ENCODE measurements at places on chromosomes 6 and 20.

DNA sequence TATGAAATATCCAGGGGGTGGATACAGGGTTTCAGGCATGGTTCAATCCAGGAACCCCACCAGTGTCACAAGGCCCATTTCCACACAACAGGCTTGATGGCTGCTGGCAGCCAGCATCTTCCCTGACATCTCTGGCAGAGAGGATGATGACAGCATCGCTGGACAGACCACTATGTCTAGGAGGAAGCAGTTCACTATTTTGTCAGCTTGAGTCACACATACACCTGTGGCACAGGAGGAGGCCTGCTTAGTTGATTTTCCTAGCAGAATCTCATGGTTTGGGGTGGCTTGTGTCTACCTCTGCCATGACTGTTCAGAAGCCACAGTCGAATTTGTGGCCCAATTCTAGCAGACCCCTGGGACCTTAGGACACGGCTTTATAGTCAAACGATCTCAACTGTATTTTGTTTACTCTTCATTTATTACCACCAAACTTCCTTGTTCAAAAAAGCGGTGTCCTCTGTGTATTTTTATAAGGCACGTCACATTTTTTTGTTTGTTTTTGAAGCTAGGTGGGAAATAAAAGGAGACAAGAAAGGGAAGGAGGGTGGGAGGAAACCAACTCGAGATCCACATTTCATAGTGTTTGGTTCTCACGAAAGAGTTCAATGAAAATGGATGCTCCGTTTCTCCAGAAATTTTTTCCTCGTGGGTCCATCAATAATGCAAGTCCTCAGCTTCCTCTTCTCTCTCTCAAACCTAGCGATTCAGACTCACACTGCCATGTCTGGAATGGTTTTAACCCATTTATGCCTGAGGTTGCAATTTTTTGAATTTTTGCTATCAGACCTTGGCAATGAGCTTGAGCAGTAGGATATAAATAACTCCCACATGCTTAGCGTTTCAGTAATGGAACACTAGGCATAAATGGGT lies 94.4 kb downstream of the TOX2 start:
- DNase-seq: no peak

- DNase-seq: no peak
Observed at GRCh38 chr6:124294574-124295200, 491.0 kb downstream of the NKAIN2 start.

DNA sequence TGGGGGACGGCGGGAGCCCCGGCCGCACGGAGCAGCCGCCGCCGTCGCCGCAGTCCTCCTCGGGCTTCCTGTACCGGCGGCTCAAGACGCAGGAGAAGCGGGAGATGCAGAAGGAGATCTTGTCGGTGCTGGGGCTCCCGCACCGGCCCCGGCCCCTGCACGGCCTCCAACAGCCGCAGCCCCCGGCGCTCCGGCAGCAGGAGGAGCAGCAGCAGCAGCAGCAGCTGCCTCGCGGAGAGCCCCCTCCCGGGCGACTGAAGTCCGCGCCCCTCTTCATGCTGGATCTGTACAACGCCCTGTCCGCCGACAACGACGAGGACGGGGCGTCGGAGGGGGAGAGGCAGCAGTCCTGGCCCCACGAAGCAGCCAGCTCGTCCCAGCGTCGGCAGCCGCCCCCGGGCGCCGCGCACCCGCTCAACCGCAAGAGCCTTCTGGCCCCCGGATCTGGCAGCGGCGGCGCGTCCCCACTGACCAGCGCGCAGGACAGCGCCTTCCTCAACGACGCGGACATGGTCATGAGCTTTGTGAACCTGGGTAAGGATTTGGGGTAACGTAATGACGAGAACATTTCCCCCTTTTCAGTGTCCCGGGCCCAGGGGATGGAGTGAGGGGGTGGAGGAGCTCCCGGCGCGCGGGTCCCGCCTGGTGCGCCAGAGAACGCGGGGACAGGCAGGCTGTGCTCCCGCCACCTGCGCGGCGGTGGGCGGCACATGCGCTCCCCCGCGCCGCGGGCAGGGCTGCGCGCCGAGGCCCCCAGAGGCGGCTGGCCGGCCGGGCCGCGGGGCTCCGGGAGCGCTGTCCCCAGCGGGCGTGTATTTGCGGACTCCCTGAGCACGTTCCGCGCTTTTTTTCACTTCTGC lies 1.4 kb downstream of the BMP6 start:
- no peak for DNase-seq

GRCh38 chr6:12111363-12111670 lies 99.2 kb downstream of the HIVEP1 start:
- no peak for DNase-seq

DNA sequence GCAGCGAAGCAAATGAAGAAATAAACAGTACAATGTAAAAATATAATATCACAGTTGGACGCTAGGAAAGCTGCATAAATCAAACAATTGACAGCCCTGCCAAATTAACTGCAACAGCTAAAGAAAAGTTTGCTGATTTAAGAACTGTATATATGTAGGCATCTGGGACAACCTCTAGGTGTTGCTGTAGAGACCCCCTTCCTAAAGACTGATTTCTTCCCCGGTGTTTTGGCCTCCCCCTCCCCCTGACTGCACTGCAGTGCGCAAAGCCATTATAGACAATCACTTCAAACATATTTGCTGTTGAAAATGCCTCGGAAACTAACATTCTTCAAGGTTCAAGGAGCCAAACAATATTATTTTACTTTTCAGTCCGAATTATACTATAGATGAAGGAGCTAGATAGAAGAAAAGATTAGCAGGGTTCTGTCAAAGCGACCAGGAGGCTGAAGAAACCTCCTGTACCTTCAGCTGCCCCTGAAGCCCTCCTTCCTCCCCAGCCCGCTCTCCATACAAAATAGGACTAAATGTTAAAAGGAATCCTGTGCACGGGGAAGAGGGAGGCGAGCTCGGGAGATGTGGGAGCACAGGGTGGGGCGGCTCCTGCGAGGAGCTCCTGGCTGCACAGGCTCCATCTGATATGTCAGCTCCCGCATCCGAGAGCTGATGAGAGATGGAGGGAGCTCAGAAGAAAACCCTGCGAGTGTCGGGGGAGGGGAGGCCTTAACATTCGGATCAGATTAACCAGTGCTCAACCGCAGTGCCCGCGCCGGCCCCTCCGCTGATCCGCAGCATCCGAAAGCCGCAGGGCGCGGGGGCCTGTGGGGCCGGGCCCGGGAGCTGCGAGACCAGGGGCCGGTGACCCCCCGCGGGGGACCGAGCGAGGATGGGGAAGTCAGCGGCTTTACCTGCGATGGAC lies 822 bp downstream of the ELOVL4 start:
- DNase-seq: no peak

DNA sequence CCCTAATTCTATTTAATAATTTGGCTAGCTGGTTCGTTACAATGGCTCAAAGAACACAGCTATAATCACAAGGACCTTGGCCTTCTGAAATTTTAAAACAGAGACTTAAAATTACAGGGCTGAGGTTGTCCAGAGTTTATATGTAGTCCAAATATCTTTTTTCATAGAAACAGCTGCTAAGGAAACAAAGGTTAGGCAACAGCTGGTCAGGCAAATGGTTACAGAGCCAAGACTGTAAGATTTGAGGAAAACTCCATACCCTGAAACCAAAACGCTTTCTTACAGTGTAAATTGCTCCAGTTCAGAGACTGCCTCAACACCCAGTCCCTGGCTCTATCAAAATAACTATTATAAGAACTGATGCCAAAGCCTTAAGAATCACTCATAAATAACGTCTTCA lies 9.7 kb upstream of the ARHGAP18 start:
- no peak for DNase-seq

DNA sequence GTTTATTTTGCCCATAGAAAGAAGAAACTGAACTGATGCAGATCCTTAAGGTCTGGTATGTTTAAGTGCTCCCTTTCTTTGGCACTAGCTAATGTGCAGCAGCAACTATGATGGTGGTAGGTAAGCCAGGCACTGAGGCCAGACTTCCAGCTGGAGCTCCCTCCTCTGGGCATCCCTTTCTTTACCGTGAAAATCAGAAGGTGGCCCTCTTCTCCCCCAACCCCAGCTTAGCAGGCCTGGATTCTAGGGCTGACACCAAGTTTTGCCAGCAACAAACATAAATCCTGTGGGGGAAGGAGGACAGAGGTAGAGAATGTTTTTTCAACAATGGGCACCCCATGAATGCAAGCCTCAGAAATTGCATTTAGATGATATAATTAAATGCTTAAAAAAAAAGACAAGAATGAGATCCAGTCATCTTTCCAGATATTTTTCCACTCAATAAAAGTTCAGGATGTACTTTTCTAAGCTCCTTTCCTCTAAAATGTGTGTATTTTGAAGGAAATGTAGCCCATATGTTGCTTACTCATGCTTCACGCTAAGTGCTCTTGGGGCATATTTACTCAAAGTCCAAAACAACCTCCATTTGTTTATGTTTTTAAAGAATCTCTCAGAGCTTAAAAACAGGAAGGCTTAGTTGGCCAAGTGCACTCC lies 123.9 kb upstream of the NXT1 start:
- DNase-seq: no peak

GRCh38 chr6:109874621-109875020 lies 103.5 kb upstream of the GPR6 start:
- no peak for DNase-seq

GRCh38 chr6:111748231-111748647 lies 125.0 kb downstream of the FYN start:
- DNase-seq: no peak

DNA sequence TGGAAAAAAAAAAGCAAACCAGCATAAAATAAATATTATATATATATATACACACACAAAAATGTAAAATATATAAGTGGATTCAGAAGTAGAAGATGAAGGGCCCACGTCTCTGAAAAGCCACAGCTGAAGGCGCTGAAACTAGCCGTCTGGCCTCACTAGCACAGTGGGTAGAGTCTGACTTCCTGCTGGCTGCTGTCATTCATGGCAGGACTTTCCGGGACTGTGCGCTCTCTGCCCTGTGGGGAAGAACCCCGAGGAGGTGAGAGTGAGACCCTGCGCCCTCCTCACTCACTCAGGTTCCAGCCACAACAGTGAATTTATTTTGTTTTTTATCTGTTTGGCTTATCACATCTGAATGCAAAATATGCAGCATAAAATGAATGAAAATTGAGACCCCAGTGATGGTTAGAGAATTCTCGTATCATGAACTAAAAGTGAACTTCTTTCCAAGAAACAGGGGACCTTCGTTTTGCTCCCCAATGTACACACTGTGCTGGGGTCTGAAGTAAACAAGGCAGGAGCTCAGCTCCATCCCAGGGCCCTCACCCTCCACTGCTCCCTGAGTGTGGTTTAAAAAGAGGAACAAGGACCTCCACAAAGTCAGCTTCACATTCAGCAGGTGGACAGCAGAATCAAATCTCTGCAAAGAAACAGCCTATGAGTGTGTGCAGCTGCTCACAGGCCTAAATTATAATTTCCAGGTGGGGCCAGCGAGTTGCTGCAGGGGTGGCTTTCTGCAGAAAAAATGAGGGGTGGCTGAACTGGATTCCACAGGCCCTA lies 1.3 kb upstream of the RAMACL start:
- DNase-seq: no peak

DNA sequence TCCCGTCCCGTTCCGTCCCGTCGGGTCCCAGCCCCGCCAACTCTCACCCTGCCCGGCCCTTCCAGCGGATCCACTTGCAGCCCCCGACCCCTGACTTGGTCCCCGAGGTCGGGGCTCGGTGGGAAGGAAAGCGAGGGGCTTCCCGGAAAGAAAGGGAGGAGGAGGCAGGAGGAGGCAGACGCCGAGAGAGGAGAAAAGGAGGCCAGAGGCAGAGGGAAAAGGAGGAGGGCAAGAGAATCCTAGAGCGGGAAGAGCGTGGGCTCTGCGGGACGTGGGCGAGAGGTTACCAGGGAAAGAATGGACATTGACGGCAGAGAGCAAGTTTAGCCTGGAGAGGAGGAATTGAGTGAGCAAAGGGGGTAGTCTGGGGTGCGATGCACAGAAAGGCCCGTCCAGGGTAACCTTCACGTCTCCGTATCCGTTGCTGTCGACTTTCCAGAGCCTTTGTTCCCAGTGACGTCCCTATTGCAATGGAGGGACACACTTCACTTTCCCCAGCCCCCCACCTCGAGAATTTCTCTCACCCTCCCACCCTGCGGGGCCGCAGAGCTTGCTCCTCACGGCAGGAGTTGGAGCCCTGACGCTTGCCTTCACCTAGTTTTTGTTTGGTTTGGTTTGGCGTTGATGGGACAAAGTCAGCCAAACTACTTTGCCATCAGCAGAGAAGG lies 477 bp upstream of the MOXD1 start:
- no peak for DNase-seq

GRCh38 chr20:51460569-51461265 lies 81.8 kb downstream of the NFATC2 start:
- no peak for DNase-seq

- no peak for DNase-seq
Observed at GRCh38 chr6:2055911-2056310, 189.5 kb downstream of the GMDS start.

DNA sequence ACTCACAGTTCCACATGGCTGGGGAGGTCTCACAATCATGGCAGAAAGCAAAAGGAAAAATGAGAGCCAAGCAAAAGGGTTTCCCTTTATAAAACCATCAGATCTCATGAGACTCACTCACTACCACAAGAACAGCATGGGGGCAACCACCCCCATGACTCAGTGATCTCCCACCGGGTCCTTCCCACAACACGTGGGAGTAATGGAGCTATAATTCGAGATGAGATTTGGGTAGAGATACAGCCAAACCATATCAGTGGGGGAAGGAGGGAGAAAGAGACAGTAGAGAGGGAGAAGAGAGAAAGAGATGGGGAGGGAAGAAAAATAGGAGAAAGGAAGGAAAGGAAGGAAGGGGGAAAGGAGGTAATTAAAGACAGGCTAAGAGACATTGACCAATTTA lies 30.1 kb downstream of the GMDS start:
- no peak for DNase-seq

DNA sequence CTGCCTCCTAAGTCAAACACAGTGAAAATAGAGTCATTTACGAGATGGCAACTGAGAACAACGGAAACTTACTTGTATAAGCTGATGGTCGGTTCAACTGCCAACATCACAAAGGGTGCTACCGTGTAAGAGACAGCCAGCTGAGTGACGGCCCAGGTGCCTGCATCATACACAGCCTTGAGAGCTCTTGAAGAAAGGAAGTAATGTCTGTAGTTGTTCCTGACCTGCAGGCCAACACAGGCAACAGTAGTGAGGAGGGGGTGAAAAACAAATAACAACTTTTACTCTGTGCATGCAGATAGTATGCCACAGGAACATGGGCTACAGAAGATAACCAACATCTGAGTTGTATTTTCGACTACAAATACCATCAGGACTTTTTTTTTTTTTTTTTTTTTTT lies 102.7 kb downstream of the MBOAT1 start:
- DNase-seq: no peak

DNA sequence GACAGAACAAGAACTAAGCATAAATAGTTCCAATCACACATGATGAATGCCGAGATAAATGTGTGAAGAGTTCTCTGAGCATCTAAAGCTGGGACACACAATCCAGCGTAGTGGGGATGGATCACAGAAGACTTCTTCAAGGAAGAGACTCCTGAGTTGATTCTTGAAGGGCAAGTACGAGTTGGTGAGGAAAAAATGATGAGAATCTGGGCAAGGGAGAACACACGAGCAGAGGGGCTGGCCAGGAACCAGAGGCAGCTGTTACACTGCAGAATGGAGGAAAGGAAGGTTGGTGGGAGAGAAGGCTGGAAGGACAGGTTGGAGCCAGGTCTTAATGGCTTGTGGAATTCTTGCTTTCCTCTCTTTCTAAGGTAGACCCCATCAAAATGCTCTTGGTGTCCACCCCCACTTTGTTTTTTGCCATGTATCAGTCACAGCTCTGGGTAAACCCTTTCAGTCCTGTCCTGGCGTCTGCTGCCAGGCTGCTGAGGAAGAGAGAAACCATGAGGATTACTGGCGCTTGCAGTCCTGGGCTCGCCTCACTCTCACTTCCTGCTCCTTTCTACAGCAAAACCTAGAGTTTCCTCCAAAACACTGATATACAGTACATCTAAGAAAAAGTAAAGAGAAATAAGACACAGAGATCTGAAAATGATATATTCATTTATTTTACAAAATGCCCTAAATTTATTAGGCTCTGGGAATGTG lies 127.6 kb upstream of the FAM184A start:
- DNase-seq: no peak
